IMR-90 (cell line): ENCODE measurements at places on chromosomes 1 and 21. TPM values are rescaled to one million over a fixed set of nuclear protein-coding genes. Genes with fewer than 3 reads are reported as not detected.

DNA sequence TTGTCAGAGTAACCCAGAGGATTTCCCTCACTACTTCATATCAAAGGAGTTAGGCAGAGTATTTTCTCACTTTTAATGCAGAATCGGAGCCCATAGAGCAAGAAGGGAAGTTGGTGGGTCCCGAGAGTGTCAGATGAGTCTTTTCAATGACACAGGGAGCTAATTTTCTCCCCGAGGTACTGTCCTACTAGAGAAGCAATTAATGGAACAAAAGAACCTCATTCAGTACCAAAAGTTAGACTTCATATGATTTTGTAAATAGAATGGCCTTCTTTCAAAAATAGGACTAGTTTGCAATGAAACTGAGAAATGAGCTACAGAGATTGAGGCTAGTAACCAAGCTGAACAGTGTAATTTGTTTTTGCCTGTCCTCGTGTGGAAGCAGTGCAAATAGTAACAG is 3.9 kb downstream of the NCAM2 start:
- DNase-seq = no peak

GRCh38 chr1:18670121-18670867 is 39.6 kb downstream of the PAX7 start:
- no peak for DNase-seq

L1TD1 gene
- not detected in 2 replicates for total RNA-seq

NKAIN1 gene
- under 0.01 TPM in 2 replicates for total RNA-seq

SH2D1B gene
- 0.18 TPM in 1 of 2 replicates, not detected in the other for total RNA-seq
